Activated naive CD8-positive, alpha-beta T cell treated with anti-CD3 and anti-CD28 coated beads, Interleukin-2, amount 50 U/mL, for 24 hours (primary cell): ENCODE measurements at places on chromosomes 7 and 10.

- peaks cover 6% of the 10 kb centered on the region for H3K4me1 ChIP-seq
- H3K27ac ChIP-seq = no peak overlapping the region
- H3K27me3 ChIP-seq = peaks cover 40% of the 10 kb centered on the region
Measured at GRCh38 chr10:98349508-98349922, 65.5 kb downstream of the PYROXD2 start.

DNA sequence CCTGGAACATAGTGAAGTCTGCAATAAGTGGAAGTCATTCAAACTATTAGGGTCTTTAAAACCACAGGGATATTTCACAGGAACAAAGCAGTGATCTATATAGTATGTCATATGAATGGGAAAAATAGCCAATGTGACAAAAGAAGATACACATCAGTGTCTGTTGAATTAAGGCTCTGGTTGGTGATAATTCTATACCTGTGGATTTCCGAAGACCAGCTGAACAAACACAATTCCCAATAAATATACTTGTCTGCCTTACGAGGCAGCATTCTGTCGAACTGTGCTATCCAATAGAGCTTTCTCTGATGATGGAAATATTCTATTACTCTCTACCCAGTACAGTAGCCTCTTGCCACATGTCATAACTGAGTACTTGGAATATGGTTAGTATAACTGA, 55.9 kb upstream of the CAV2 start:
- H3K27me3 ChIP-seq = peaks cover 12% of the 10 kb centered on the region
- no peaks in the 10 kb centered on the region for H3K4me1 ChIP-seq
- H3K36me3 ChIP-seq = no peaks in the 10 kb centered on the region
- H3K27ac ChIP-seq = no peak overlapping the region

- peaks cover 68% of the 10 kb centered on the region for H3K27me3 ChIP-seq
- peaks cover 8% of the 10 kb centered on the region for H3K4me1 ChIP-seq
- no peak overlapping the region for H3K4me3 ChIP-seq
- H3K27ac ChIP-seq = no peak overlapping the region
- DNase-seq = no peak
Measured at GRCh38 chr7:27223941-27224575, 18.5 kb upstream of the EVX1 start.

GRCh38 chr7:81155654-81156373, 237.0 kb upstream of the SEMA3C start:
- no peaks in the 10 kb centered on the region for H3K27me3 ChIP-seq
- no peaks in the 10 kb centered on the region for H3K4me1 ChIP-seq
- no peak for DNase-seq
- H3K4me3 ChIP-seq = no peak overlapping the region
- no peaks in the 10 kb centered on the region for H3K36me3 ChIP-seq

DNA sequence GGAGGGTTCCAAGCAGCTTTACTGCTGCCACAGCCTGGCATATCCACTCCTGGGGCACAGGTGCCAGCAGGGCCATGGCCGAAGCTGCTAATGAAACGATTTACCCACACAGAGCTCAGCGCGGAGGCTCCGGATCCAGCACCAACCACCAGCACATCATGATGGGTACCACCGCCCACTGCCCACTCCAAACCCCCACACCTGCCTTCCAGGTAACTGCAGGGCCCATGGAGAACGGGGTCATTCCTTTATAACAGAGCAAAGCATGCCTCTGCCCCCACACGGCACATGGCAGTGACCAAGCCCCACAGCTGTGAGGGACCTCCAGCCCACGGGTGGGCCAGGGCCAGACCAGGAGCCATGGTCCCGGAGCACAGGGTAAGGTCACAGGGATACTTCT, 53.2 kb downstream of the EBF3 start:
- no peaks in the 10 kb centered on the region for H3K4me1 ChIP-seq
- no peaks in the 10 kb centered on the region for H3K36me3 ChIP-seq
- no peak overlapping the region for H3K27ac ChIP-seq
- no peak for DNase-seq
- H3K27me3 ChIP-seq = no peaks in the 10 kb centered on the region
- H3K4me3 ChIP-seq = no peak overlapping the region

DNA sequence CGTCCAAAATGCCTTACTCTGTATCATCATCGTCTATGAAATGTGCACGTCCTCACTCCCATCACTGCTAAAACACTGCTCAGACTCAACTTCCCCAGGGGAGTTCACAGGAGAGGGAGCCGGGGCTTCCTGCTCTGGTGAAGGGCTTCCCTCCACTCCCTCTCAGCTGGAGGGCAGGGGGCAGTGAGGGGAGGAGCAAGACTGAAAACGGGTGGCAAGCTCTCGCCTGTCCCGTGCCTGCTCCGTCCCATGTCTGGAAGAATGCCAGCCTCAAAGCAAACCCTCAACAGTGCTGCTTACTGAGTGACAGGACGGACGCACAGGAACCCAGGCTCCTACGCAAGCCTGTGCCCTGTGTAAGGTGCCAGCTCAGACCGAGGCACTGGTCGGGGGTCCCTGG, 25.1 kb downstream of the PRKAG2 start:
- H3K27me3 ChIP-seq = no peaks in the 10 kb centered on the region
- peak overlapping the region; percentile 91 for H3K27ac ChIP-seq
- peak overlapping the region; percentile 53 for H3K4me3 ChIP-seq
- H3K4me1 ChIP-seq = peaks cover 39% of the 10 kb centered on the region
- H3K36me3 ChIP-seq = no peaks in the 10 kb centered on the region
- peak; percentile 24 for DNase-seq

GRCh38 chr10:100022403-100022802, 12.7 kb upstream of the DNMBP start:
- no peaks in the 10 kb centered on the region for H3K27me3 ChIP-seq
- H3K36me3 ChIP-seq = no peaks in the 10 kb centered on the region
- H3K4me1 ChIP-seq = peaks cover 13% of the 10 kb centered on the region
- no peak overlapping the region for H3K27ac ChIP-seq

- H3K36me3 ChIP-seq = no peaks in the 10 kb centered on the region
- H3K4me3 ChIP-seq = peak overlapping the region; percentile 79
- peak; percentile 27 for DNase-seq
Measured at GRCh38 chr7:2893411-2893861, 49.3 kb upstream of the GNA12 start.

- H3K4me1 ChIP-seq = peaks cover 36% of the 10 kb centered on the region
- peak overlapping the region; percentile 99 for H3K4me3 ChIP-seq
- H3K27me3 ChIP-seq = peaks cover 4% of the 10 kb centered on the region
- H3K36me3 ChIP-seq = peaks cover 21% of the 10 kb centered on the region
- H3K27ac ChIP-seq = no peak overlapping the region
- no peak for DNase-seq
Measured at GRCh38 chr7:66919304-66919703, 1.7 kb upstream of the TMEM248 start.

- peaks cover 16% of the 10 kb centered on the region for H3K4me1 ChIP-seq
- peaks cover 33% of the 10 kb centered on the region for H3K27me3 ChIP-seq
- H3K27ac ChIP-seq = no peak overlapping the region
- peak overlapping the region; percentile 26 for H3K4me3 ChIP-seq
Measured at GRCh38 chr7:143884969-143885559, 16.9 kb downstream of the TCAF1 start.

DNA sequence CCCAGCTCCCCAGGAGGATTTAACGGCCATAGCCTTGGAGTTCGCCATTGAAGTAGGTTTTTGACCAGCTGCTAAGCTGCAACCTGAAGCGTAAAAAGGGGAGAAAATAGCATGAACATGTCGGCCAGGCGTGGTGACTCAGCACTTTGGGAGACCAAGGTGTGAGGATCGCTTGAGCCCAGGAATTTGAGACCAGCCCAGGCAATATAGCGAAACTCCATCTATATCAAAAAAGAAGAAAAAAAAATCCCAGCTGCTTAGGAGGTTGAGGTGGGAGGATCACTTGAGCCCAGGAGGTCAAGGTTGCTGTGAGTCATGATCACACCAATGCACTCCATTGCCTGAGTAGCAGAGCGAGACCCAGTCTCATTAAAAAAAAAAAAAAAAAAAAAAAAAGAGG, 32.2 kb upstream of the MCU start:
- no peaks in the 10 kb centered on the region for H3K27me3 ChIP-seq
- H3K4me1 ChIP-seq = no peaks in the 10 kb centered on the region
- H3K27ac ChIP-seq = no peak overlapping the region
- H3K4me3 ChIP-seq = no peak overlapping the region
- no peaks in the 10 kb centered on the region for H3K36me3 ChIP-seq

DNA sequence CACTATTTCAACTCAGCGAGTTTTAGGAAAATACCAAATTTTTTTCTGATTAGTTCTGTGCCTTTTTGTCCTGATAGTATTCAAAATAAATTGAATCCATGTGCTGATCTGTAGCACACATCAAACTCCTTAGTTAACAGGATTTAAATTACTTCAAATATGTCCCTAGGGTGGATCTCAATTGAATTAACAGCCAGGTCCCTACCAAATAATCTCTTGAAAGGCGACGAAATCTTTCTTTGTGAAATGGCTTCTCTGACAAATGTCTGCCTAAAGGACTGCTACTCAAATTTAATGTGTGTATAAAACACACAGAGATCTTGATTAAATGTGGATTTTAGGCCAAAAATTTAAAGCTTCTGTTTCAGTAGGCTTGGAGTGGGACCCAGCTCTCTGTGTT, 989.6 kb upstream of the KCND2 start:
- H3K36me3 ChIP-seq = no peaks in the 10 kb centered on the region
- H3K27me3 ChIP-seq = no peaks in the 10 kb centered on the region
- DNase-seq = no peak

DNA sequence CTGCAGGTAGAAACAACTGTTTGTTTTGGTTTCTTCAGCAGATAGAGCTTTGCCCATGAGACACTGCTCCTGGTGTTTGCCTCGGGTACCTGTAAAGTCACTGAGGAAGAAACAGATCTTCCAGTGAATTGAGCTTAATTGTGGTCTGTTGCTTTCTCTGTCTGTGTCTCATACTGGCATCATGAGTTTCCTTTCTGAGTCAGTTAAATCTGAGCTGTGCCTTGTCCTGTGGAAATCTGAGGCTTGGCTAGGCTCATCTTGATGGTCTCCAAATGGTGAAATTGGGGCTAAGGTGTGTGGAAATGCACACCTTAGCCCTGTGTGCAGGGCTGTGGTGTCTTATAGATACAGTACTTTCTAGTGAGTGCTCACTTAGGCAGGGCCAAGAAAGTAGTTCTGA, 67.4 kb downstream of the GBF1 start:
- no peak overlapping the region for H3K4me3 ChIP-seq
- peaks cover 48% of the 10 kb centered on the region for H3K4me1 ChIP-seq
- no peak for DNase-seq
- H3K36me3 ChIP-seq = peaks cover 10% of the 10 kb centered on the region
- no peaks in the 10 kb centered on the region for H3K27me3 ChIP-seq

DNA sequence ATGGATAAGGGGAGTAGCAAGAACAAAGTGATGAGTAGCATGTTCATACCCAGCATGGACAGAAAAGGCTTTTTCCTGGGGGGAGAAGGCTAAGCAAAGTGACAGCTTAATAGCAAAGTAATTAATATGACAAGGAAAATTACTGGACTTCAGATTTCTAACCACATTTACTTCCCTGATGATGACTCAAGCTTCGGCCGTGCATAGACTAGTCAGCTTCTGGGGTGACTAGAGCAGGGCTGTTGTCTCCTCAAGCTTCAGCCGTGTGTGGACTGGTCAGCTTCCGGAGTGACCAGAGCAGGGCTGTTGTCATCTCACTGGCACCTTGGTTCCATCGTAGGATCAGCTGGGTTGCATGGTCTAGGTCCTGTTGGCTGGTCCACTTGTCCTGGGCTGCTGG, 2.1 kb upstream of the ZNF117 start:
- peaks cover 42% of the 10 kb centered on the region for H3K36me3 ChIP-seq
- no peak overlapping the region for H3K4me3 ChIP-seq
- H3K27ac ChIP-seq = no peak overlapping the region
- no peaks in the 10 kb centered on the region for H3K27me3 ChIP-seq
- H3K4me1 ChIP-seq = no peaks in the 10 kb centered on the region

GRCh38 chr7:107815254-107815882, 12.3 kb upstream of the SLC26A3 start:
- H3K4me3 ChIP-seq = peak overlapping the region; percentile 40
- H3K27ac ChIP-seq = peak overlapping the region; percentile 91
- H3K4me1 ChIP-seq = peaks cover 34% of the 10 kb centered on the region

DNA sequence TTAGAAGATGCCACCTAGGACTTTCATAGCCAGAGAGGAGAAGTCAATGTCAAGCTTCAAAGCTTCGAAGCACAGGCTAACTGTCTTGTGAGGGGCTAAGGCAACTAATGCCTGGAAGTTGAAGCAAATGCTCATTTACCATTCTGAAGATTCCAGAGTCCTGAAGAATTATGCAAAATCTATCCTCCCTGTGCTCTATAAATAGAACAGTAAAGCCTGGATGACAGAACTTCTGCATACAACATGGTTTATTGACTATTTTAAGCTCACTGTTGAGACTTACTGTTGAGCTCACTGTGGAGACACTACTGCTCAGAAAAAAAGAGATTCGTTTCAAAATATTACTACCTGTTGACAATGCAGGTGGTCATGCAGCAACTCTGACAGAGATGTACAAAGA, 28.6 kb downstream of the TNS3 start:
- no peak for DNase-seq
- no peaks in the 10 kb centered on the region for H3K27me3 ChIP-seq
- no peaks in the 10 kb centered on the region for H3K36me3 ChIP-seq
- no peak overlapping the region for H3K4me3 ChIP-seq
- H3K4me1 ChIP-seq = peaks cover 7% of the 10 kb centered on the region

- no peak overlapping the region for H3K27ac ChIP-seq
- DNase-seq = no peak
- H3K36me3 ChIP-seq = no peaks in the 10 kb centered on the region
- no peaks in the 10 kb centered on the region for H3K4me1 ChIP-seq
- H3K4me3 ChIP-seq = no peak overlapping the region
- peaks cover 13% of the 10 kb centered on the region for H3K27me3 ChIP-seq
Measured at GRCh38 chr7:87480386-87480785, 4.9 kb upstream of the ABCB4 start.

- H3K27ac ChIP-seq = no peak overlapping the region
- no peak overlapping the region for H3K4me3 ChIP-seq
- no peaks in the 10 kb centered on the region for H3K27me3 ChIP-seq
- no peaks in the 10 kb centered on the region for H3K36me3 ChIP-seq
- no peaks in the 10 kb centered on the region for H3K4me1 ChIP-seq
Measured at GRCh38 chr7:13014011-13014410, 326.6 kb downstream of the ARL4A start.

- no peaks in the 10 kb centered on the region for H3K36me3 ChIP-seq
- peaks cover 62% of the 10 kb centered on the region for H3K27me3 ChIP-seq
- DNase-seq = no peak
- no peak overlapping the region for H3K27ac ChIP-seq
- H3K4me3 ChIP-seq = no peak overlapping the region
Measured at GRCh38 chr7:148337995-148338747, 252.4 kb upstream of the C7orf33 start.

GRCh38 chr7:47310020-47310419, 271.9 kb downstream of the TNS3 start:
- H3K4me1 ChIP-seq = peaks cover 10% of the 10 kb centered on the region
- no peaks in the 10 kb centered on the region for H3K27me3 ChIP-seq
- H3K36me3 ChIP-seq = peaks cover 2% of the 10 kb centered on the region
- no peak overlapping the region for H3K4me3 ChIP-seq
